ENCODE measurements at places on chromosomes 16 and 17.
A peak's percentile ranks its signal among the peaks of the same experiment; 100 is the strongest.

- no peak for DNase-seq
Observed at GRCh38 chr16:80875616-80876015, 71.2 kb upstream of the CDYL2 start.

DNA sequence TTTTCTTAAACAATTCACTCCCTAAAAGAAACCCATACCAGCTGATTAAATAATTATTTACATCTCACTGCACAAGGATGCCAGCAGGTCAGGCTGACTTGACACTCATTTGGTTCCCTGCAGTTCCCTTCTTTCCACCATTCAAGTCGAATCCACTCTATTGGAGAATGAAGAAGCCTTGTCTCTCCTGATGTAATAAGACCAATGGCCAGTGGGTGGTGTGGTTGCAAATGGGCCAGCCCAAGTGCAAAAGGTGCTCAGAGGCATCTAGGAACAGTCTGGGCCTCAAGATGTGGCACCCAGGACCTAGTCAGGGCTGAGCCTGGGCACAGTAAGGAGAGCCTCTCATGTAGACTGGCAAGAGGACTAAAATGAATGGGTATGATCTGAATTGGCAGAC is 9.3 kb downstream of the C16orf78 start:
- no peak for DNase-seq

- DNase-seq: no peak
Observed at GRCh38 chr16:58002416-58002800, 1.2 kb downstream of the USB1 start.

DNA sequence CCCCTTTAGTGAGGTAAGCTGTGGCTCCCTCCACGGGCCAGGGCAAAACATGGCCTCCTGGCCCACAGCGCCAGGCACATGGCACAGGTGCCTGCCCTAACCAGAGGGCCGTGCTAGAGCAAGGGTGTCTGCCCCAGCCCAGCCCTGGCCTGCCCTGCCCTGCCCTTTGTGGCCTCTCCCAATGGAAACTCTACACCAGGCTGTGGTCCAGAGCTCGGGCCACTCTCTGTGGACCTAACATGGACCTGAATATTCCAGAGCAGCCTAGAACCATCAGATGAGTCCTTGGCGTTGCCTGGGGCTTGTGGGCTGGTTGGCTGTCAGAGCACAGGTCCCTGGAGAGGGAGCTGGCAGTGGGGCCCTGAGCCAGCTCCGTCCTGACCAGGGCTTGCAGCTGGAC is 8.0 kb upstream of the MRPL12 start:
- no peak for DNase-seq

DNA sequence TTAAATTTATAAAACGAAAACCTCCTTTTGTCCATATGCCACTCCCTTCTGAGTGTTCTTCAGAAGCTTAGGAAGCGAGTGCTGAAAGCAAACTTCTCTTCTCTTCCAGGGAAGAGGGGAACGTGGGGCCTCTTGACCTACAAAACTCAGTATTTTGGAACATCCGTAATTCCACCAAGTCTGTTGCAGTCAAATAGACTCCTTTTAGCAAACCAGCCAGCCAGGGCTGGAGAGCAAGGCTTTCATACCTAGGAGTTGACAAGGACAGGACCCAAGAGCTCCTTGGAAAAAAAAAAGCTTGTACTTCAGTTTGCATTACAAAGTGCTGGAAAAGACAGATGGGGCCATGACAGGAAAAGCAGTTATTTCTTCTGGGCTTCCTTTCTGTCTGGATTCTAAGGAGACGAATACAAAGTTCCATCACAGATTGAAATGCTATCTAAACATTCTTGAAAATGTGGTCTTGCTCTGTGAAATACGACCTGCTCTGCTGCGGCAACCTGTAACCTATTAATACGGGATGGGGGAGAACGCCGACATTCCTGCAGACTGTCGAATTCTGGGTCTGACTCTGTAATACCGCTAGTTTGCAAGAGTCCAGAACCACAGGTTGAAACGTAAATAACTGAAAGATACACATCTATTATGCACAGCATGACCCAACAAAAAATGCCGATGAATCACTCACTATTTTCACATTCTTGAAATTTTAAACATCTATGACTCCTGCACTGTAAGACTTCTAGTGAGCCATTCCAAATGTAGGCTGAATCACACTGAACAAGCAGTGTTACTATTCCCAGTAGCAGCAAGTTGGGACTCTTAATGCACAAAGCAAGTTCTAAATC is 20.6 kb downstream of the VPS53 start:
- DNase-seq: peak; percentile 98

DNA sequence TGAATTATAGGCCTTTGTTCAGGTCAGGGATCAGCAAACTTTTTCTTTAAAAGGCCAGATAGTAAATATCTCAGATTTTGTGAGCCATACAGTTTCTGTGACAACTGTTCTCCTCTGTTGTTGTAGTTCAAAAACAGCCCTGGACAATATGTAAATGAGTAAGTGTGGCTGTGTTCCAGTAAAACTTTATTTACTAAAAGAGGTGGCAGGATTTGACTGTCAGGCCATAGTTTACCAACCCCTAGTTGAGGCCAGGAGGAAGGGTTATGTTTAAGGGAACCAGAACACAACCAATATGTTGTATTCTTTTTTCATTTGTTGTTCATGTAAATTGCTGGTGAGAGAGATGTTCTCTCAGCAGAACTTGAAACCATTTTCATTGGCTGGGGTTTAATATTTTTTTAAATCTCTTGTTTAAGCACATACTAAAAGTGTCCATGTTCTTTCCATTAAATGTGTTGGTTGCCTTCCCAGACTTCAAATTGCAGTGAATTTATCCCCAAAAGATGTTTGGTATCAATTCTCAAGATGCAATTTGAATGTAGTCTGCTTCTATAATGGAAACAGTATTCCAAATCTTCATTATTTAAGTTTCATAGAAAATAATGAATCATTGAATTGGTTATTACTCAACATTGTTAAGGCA is 260.3 kb downstream of the FTO start:
- DNase-seq: no peak

- no peak for DNase-seq
Observed at GRCh38 chr16:19203374-19203966, 35.4 kb downstream of the SYT17 start.

DNA sequence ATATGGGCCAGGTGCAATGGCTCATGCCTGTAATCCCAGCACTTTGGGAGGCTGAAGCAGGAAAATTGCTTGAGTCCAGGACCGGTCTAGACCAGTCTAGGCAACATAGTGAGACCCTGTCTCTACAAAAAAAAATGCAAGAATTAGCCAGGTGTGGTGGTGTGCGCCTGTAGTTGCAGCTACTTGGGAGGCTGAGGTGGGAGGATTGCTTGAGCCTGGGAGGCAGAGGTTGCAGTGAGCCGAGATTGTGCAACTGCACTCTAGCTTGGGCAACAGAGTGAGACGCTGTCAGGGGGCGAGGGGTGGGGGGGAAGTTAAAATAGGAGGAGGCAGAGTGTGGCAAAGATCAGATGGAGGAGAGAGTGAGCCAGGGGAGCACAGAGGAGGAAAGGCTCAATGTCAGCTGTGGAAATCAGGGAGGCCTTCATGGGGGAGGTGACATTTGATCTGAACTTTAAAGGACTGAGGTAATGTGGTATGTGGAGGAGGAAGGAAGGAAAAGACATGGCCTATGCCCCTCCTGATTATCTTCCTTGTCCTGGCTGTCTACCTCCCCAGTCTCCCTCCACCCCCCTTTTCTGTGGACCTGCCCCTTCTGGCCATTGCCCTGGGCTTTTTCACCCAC is 4.7 kb upstream of the GOT2 start:
- DNase-seq: no peak

GRCh38 chr16:11671271-11671670 is 3.0 kb downstream of the SNN start:
- no peak for DNase-seq

- no peak for DNase-seq
Observed at GRCh38 chr17:34265711-34266110, 4.3 kb upstream of the CCL7 start.

GRCh38 chr17:40459636-40460603 is 16.7 kb downstream of the IGFBP4 start:
- no peak for DNase-seq

DNA sequence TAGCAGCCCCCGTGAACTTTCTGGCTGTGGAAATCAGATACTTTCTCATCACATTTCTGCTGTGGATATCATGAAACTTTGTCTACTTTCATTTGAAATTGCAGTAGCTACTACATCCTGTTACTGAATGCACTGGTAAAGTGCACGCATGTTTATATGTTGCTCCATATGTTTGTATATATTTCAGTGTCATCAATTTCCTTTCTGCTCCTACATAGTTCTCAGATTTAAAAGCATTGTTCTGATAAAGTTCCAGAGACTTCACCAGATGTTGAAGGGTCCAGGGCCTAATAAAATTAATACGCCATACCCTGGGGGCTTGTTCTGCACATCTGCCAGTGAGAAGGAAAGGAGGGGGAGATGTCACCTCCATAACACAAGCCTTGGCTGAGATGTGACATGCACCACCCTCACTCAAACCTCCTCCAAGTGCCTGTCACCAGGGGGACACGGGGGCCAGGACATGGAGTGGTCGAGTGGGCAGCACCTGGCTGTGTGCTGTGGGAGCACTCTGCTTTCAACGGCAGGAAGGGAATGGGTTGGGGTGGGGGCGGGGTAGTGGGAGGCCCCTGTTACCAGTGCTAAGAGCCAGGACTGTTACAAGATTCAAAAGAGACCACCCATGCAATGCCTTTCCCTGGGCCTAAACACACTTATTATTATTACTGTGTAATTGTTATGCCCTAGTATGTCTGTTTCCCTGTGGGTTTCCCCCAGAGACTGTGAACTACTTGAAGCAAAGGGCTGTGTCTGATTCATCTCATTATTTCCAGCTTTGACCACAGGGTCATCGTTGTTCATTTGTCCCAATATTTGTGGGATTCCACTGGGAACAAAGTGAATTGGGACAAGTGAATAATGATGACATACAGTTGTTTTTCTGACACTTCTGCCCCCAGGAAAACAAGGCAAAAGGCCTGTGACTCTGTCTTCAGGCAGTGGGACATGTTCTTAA is 193.4 kb downstream of the FOXL1 start:
- no peak for DNase-seq

GRCh38 chr17:79645777-79646088 is 34.9 kb upstream of the RBFOX3 start:
- DNase-seq: no peak

DNA sequence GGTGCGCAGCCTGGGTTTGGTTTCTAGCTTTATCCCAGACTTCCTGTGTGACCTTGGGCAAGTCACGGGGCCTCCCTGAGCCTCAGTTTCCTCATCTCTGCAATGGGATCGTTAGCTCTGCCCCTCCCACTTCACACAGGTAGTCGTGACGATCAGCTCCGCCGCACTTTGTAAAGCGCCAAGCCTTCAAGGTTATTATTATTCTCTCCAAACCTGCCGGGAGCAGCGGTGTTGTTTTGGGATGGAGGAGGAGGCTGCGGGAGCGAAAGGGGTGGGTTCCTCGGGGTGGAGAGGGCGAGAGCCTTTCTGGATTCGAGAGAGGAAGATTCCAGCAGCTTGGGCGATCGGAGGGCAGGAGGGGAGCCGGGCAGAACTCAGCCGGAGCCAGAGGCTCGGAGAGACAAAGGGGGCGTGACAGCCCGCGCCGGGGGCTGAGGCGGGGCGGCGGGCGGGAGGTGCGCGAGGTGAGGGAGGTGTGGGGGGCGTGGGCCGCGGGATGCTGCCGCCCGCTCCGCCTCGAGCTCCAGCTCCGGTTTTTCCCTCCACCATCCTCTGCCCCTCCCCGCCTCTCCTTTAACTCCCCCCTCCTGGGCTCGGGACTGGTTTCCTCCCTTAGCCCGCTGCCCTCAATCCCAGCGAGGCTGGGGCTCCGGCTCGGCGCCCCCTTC is at the start of gene EFNB3:
Gene EFNB3, plus strand, starts transcription at position 602 of the 668 bp plus-strand sequence. CDS start 397 bp downstream, outside the sequence.
- DNase-seq: no peak

- no peak for DNase-seq
Observed at GRCh38 chr16:78648517-78648916, 549.1 kb downstream of the WWOX start.

DNA sequence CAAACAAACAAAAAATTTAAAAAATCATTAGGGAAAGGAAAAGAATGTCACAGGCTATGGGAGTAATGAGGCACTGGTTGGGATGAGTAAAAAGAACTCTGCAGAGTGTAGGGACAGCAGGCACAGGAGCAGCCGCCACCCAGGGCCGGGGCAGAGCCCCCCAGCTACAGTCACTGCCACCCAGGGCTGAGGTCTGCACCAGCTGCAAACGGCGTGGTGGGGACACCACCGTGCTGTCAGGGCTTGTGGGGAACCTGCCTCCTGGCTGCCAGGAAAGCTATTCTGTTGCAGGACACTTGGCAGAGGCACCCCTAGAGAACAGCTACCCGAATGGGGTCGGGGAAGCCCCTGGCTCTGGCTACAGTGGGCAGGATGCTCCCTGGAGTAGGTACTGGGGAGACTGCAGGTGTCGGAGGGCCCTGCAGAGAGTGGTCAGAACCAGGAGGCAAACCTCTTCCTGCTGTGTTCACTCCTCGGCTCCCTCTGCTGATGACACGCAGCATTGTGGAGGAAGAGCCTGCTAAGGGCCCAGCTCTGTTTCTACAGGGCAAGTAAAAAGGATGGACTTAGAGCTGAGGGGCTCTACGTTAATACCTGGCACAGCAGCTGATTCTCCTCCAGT is 32.3 kb upstream of the CAPN15 start:
- DNase-seq: no peak

GRCh38 chr16:18800775-18801144 is 589 bp downstream of the ARL6IP1 start:
- no peak for DNase-seq

GRCh38 chr17:83196366-83196765 is 117.0 kb downstream of the METRNL start:
- no peak for DNase-seq

GRCh38 chr17:36106493-36106835 is 2.8 kb downstream of the CCL4 start:
- DNase-seq: no peak

Data from PC-9 (cell line).